ENCODE measurements at places on chromosomes 7 and 10. TPM values are rescaled to one million over a fixed set of nuclear protein-coding genes. Genes with fewer than 3 reads are reported as not detected.

DNA sequence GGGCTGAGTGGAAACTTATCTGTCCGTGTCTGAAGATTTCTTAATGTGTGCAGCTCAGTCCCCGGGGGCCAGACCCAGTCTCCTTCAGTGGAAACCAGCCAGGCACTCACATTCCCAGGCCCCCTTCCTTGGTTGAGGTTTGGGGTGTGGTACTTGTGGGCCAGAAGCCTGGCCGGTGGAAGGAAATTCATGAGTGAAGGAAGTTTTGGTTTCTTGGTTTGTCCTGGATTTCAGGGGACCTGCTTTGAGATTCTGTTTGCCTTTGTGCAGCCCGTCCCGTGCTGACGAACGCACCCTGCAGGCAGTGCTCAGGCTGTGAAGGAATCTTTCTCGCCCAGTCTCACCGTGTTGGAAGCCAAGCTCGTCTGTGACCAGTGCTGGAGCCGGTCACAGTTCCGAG is 2.9 kb downstream of the INPP5A start:
- no peaks in the 10 kb centered on the region for H3K27me3 ChIP-seq
- H3K36me3 ChIP-seq: no peaks in the 10 kb centered on the region
- H3K4me1 ChIP-seq: peaks cover 86% of the 10 kb centered on the region
- no peak overlapping the region for H3K27ac ChIP-seq

DNA sequence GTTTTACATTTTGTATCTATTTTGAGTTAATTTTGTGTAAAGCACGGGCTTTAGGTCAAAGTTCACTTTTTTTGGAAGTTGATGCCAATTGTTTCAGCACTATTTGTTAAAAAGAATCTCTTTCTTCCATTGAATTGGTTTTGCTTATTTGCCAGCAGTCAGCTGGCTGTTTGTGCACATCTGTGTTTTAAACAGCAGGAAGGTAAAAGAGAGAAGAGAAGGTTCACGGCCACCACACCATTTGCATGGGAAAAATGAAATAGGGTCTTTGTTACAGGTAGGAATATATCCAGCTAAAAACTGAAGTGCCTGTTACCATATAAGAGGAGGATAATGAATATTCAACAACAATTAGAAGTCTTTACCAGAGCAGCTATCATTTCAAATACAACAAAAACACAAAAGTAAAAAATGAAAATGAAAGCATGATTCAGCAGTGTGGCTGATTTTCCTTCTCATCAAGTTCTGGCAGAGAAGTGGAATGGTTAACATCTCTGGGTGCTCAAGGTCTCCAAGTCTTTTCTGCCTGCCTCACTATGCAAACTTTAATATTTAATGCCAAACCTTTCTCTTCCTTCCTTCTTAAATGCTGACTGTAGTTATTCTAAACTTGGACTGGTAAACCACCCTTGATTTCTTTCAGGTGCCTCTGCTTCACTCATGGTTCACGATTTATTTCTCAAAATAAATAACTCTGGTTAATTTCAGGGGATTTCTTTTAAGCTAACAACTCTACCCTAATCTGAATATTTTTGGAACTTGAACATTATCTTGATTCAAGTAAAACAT is 841.5 kb downstream of the GRM8 start:
- no peak overlapping the region for H3K4me3 ChIP-seq
- H3K27ac ChIP-seq: no peak overlapping the region
- no peaks in the 10 kb centered on the region for H3K27me3 ChIP-seq
- H3K36me3 ChIP-seq: no peaks in the 10 kb centered on the region
- DNase-seq: no peak

GJD4 gene
- not detected for total RNA-seq

DNA sequence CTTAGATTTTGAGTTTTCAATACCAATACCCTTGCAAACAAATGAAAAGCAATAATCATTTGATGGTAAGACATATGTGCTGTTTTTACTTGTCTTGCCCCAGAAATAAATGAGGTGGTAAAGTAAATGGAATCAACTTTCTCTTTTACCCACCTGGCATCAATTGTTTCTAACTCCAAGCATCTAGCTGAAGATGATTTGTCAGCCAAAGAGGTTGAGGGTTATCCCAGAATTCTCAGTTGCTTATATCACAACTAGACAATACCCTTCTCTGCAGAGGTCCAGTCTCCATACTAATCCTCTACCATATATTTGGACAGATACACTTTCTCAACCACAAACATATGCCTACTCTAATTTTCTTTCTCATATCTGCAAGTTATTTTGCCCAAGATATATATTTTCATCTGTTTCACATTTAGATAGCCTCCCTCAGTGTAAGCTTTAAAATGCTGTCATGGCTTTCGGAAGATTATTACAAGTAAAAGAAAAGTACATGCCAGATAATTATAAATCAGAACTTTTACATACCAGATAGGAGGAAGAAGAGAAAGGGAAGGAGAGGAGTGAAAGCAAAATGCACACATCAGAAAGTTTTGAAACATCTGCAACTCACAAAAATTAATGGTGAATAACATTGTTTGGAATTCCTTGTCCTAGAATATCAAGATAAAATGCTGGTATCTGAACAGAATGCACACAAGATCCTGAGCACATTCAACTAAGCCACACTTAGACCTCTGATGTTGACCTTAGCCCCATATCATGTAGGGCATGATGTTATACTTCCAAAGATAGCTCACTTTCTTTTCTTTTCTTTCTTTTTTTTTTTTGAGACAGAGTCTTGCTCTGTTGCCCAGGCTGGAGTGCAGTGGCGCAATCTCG is 146.6 kb downstream of the REEP3 start:
- H3K4me3 ChIP-seq: no peak overlapping the region
- DNase-seq: no peak
- H3K36me3 ChIP-seq: no peaks in the 10 kb centered on the region
- no peak overlapping the region for H3K27ac ChIP-seq

DNA sequence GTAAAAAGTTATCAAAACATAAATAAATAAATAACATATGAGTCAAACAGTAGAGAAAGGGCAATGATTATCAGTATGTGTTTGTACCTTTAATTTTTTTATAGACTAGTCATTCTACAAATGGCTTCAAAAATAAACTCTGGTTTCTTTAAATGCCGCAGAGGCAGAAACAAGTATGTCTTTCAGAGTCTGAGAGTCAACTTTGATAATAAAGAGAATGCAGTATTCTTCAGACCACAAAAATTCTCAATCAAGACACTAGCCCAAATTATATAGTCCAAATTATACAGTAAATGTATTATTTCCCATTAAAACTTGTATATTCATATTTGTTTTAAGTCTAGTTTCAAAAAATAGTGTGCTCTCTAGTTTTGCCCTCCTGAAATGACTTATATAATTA is 1142.3 kb downstream of the NXPH1 start:
- H3K27me3 ChIP-seq: no peaks in the 10 kb centered on the region
- H3K4me1 ChIP-seq: no peaks in the 10 kb centered on the region
- no peak overlapping the region for H3K4me3 ChIP-seq
- no peak for DNase-seq
- no peaks in the 10 kb centered on the region for H3K36me3 ChIP-seq
- no peak overlapping the region for H3K27ac ChIP-seq

DNA sequence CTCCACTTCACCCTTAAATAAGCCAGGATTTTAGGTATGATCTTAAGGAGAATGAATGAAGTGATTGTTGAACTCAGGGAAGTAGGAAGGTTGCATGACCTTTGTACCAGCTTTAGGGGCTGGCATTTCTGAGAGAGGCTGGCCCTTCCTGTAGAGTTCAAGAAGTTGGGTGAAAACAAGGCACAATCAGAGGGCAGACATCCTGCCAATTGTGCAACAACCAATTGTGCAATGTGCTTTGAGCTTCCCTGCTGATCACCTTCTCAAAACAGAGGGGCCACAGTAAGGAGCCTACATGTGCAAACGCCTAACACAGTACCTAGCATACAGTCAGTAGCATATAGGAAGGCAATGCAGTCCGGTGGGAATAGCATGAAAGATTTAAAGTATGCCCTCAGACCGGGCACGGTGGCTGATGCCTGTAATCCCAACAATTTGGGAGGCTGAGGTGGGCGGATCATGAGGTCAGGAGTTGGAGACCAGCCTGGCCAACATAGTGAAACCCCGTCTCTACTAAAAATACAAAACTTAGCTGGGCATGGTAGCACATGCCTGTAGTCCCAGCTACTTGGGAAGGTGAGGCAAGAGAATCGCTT is 5.4 kb downstream of the CPVL start:
- no peak overlapping the region for H3K27ac ChIP-seq
- no peak for DNase-seq
- no peaks in the 10 kb centered on the region for H3K27me3 ChIP-seq
- peaks cover 6% of the 10 kb centered on the region for H3K4me1 ChIP-seq

DNA sequence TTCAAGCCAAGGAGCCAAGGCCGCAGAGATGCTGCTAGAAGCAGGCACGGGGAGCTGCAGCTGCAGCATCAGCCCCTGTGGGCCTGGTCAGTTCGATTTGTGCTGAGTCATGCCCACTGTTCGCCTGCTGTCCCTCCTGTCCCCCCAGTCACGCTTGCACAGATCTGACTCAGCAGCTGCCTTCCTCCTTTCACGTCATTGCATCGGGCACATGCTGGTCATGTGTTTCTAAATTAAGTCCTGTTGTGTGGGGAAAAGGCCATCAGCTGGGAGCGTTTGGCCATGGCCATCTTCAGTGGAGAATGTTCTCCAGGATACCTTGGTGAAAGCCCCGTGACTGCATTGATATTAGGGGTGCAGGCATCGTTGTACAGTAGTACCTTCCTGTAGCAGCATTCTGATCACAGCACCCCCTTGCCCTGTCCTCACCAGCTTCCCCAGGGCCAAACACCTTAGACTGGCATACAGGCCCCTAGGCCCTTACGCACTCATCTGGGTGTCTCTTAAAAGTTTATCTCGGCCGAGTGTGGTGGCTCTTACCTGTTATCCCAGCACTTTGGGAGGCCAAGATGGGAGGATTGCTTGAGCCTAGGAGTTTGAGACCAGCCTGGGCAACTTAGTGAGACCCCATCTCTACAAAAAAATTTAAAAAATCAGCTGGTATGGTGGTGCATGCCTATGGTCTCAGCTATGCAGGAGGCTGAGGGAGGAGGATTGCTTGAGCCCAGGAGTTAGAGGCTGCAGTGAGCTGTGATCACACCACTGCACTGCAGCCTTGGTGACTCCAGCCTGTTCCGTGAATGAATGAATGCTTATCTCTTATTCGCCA is 23.2 kb downstream of the POR start:
- no peaks in the 10 kb centered on the region for H3K27me3 ChIP-seq
- no peak for DNase-seq
- H3K4me1 ChIP-seq: peaks cover 32% of the 10 kb centered on the region
- no peak overlapping the region for H3K27ac ChIP-seq
- no peaks in the 10 kb centered on the region for H3K36me3 ChIP-seq

DNA sequence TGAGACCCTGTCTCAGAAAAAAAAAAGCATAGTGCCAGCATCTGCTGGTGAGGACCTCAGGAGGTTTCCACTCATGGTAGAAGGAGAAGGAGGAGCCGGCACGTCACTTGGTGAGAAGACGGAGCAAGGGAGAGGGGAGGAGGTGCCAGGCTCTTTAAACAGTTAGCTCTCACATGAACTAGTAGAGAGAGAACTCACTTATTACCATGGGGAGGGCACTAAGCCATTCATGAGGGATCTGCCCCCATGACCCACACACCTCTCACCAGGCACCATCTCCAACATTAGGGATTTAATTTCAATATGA is 62.9 kb upstream of the VKORC1L1 start:
- H3K4me1 ChIP-seq: no peaks in the 10 kb centered on the region
- no peak overlapping the region for H3K4me3 ChIP-seq
- H3K36me3 ChIP-seq: peaks cover 9% of the 10 kb centered on the region
- DNase-seq: no peak

GRCh38 chr7:107232568-107233090 is 63.8 kb downstream of the HBP1 start:
- H3K27ac ChIP-seq: no peak overlapping the region
- H3K4me1 ChIP-seq: no peaks in the 10 kb centered on the region
- peaks cover 63% of the 10 kb centered on the region for H3K36me3 ChIP-seq
- H3K27me3 ChIP-seq: no peaks in the 10 kb centered on the region
- H3K4me3 ChIP-seq: no peak overlapping the region

GRCh38 chr10:44436240-44436639 is 51.3 kb upstream of the CXCL12 start:
- no peaks in the 10 kb centered on the region for H3K4me1 ChIP-seq
- H3K27ac ChIP-seq: no peak overlapping the region
- DNase-seq: no peak
- H3K36me3 ChIP-seq: no peaks in the 10 kb centered on the region

DNA sequence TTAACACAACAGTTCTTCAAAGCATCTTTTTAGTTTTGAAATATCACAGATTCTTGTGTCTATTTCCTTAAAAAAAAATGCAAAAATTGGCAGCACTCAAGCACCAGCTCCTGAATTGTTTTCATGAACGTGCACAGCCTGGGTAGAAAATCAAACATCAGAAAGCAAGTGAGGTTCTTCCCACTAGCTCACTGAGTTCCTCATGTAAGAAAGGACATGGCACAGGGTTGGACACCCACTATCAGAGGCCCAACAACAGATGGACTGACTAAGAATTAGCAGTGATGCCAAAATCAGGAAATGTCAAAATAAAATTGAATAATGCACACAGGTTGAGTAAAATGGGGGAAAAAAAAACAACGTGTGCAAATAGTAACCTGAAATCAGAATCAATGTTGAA is 146.8 kb downstream of the PCLO start:
- H3K27me3 ChIP-seq: no peaks in the 10 kb centered on the region
- no peak for DNase-seq
- H3K27ac ChIP-seq: no peak overlapping the region
- no peaks in the 10 kb centered on the region for H3K36me3 ChIP-seq

FAM180A gene
- 5.0 TPM for total RNA-seq

FAM131B gene
- 0.64 TPM for total RNA-seq

CDNF gene
- 1.3 TPM for total RNA-seq

SPDYE2B gene
- total RNA-seq: not detected

- no peaks in the 10 kb centered on the region for H3K36me3 ChIP-seq
- H3K4me3 ChIP-seq: no peak overlapping the region
- no peak for DNase-seq
- H3K4me1 ChIP-seq: no peaks in the 10 kb centered on the region
These were observed 10.3 kb upstream of the ADARB2 start for GRCh38 chr10:1747590-1748157.

GRCh38 chr7:104267701-104268368 is 60.0 kb upstream of the ORC5 start:
- H3K27ac ChIP-seq: no peak overlapping the region
- no peak for DNase-seq
- no peak overlapping the region for H3K4me3 ChIP-seq
- no peaks in the 10 kb centered on the region for H3K27me3 ChIP-seq
- no peaks in the 10 kb centered on the region for H3K4me1 ChIP-seq
- H3K36me3 ChIP-seq: no peaks in the 10 kb centered on the region

- no peak overlapping the region for H3K27ac ChIP-seq
- no peak overlapping the region for H3K4me3 ChIP-seq
- no peaks in the 10 kb centered on the region for H3K27me3 ChIP-seq
- H3K36me3 ChIP-seq: no peaks in the 10 kb centered on the region
These were observed 291.2 kb upstream of the MEOX2 start for GRCh38 chr7:15977663-15978062.

MRPS16 gene
- total RNA-seq: 36.8 TPM

- H3K27me3 ChIP-seq: no peaks in the 10 kb centered on the region
- H3K4me3 ChIP-seq: no peak overlapping the region
- H3K36me3 ChIP-seq: no peaks in the 10 kb centered on the region
- H3K4me1 ChIP-seq: no peaks in the 10 kb centered on the region
These were observed 48.6 kb upstream of the SLIT1 start for GRCh38 chr10:97234400-97234799.

All from esophagus squamous epithelium (tissue), 5 donors.